CD8-positive, alpha-beta memory T cell (primary cell): ENCODE measurements at places on chromosomes 3 and 15. TPM values are rescaled to one million over a fixed set of nuclear protein-coding genes. Genes with fewer than 3 reads are reported as not detected.

The GOLGA8G gene
- total RNA-seq = not detected

The CHRNA3 gene
- total RNA-seq = not detected

The ISLR gene
- not detected for total RNA-seq

The NANOGP8 gene
- total RNA-seq = not detected

The WNT5A gene
- not detected for total RNA-seq

The IREB2 gene
- total RNA-seq = 62.2 TPM

The TGM4 gene
- not detected for total RNA-seq

The SRGAP3 gene
- 1.1 TPM for total RNA-seq

The CLDN18 gene
- total RNA-seq = not detected

The C3orf70 gene
- total RNA-seq = 0.07 TPM

The RTP1 gene
- total RNA-seq = not detected

The HRG gene
- not detected for total RNA-seq

The NEK11 gene
- 2.4 TPM for total RNA-seq

The DPPA4 gene
- not detected for total RNA-seq

The A4GNT gene
- not detected for total RNA-seq

The GNAT1 gene
- not detected for total RNA-seq

The UBE2Q2 gene
- total RNA-seq = 19.3 TPM
